ENCODE measurements at places on chromosomes 13 and 19. TPM values are rescaled to one million over a fixed set of nuclear protein-coding genes. Genes with fewer than 3 reads are reported as not detected.
A peak's percentile ranks its signal among the peaks of the same experiment; 100 is the strongest.

GRCh38 chr13:108494991-108495645, 134.3 kb upstream of the MYO16 start:
- no peak for DNase-seq

DNA sequence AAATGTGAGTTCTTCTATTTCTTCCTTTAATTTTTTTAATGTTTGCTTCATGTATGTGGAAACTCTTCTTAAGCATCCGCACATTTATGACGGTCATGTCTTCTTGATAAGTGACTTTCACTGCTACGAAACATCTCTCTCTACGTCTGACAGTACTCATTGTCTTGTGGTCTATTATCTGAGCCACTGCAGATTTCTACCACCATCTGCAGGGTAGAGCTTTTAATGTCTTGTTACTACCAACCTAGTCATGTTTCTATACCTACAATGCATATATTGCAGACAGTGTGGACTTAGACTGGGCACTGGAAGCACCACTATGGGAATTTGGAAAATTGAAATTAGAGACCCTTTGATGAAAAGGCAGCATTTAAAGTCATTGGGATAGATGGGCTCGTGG, 75.4 kb upstream of the ARHGEF7 start:
- DNase-seq: no peak

DNA sequence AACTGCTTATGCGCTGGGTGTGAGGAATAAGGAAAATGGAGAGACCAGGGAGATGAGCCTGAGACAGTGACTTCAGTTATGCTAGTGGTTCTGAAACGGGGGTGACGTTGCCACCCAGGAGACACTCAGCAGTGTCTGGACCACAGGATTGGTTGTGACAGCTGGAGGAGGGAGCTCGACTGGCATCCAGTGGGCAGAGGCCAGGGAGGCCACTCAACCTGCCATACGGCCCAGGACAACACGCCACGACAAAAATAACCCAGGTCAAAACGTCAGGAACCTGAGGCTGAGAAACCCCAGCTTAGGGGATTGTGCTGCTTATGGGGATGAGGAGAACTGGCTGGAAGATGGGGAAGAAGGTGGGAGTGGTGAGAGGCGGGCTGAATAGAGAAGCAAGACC, 10.4 kb downstream of the ZSCAN5A start:
- DNase-seq: no peak

Gene CD37
- 5.9 TPM for polyA plus RNA-seq

Gene ZNF98
- polyA plus RNA-seq: 1.2 TPM

Gene CDADC1
- polyA plus RNA-seq: 9.2 TPM

GRCh38 chr19:49104229-49104864, 9.8 kb upstream of the LIN7B start:
- no peak for DNase-seq

- DNase-seq: no peak
Measured at GRCh38 chr13:78323848-78324247, 279.5 kb downstream of the POU4F1 start.

DNA sequence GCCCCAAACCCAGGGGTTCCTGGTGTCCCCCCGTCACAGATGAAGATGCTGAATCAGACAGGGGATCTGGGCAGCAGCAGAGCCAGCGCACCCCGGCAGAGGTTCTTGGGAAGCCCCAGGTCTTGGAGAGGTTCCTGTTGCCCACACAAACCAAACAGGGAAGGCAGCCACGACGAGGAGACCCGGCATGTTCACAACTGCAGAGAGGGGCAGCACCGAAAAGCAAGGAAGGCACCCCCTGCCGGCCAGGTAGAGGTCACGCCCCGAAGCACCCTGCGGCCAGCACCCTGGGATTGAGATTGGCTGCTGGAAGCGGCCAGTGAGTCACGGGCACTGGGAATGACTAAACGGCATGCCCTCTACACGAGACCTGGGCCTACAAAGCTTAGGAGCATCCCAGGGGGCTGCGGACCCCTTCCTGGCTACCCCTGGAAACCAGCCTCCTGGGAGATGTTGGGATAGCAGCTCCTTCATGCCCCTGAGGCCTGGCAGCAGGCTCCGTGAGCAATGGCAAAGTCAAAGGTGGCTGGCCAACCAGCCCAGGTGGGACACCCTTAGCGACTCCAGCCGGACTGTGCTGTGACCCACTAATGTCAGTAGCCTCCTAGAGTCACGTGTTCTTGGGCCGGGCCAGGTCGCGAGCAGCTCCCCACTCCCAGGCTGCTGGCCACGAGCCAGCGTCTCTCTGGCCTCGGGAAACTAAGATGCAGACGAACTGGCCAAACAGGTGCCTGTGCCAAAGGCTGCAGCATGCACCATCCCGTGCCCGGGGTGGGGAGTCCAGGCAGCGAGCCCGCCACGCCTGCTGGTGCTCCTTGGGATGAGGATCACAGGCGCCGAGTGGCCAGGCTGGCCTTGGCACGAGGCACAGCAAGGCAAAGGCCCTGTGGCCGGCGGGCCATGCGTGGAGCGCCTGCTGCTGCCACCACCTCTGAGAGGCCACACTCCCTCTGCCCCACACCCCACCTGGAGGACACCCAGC, 43.2 kb downstream of the MLLT1 start:
- DNase-seq: no peak

Gene CEACAM5
- 18.8 TPM for polyA plus RNA-seq

- no peak for DNase-seq
Measured at GRCh38 chr19:54452626-54453025, 3.6 kb downstream of the LENG8 start.

GRCh38 chr13:61183670-61184069, 232.0 kb downstream of the PCDH20 start:
- DNase-seq: no peak

GRCh38 chr19:58350871-58351557, 2.3 kb downstream of the A1BG start:
- DNase-seq: no peak

Gene MBD3L2
- 0.33 TPM for polyA plus RNA-seq

Gene NHLRC3
- 80.7 TPM for polyA plus RNA-seq

Gene ZNF763
- polyA plus RNA-seq: 4.4 TPM

GRCh38 chr19:13132471-13133180, 14.6 kb downstream of the NACC1 start:
- DNase-seq: no peak

DNA sequence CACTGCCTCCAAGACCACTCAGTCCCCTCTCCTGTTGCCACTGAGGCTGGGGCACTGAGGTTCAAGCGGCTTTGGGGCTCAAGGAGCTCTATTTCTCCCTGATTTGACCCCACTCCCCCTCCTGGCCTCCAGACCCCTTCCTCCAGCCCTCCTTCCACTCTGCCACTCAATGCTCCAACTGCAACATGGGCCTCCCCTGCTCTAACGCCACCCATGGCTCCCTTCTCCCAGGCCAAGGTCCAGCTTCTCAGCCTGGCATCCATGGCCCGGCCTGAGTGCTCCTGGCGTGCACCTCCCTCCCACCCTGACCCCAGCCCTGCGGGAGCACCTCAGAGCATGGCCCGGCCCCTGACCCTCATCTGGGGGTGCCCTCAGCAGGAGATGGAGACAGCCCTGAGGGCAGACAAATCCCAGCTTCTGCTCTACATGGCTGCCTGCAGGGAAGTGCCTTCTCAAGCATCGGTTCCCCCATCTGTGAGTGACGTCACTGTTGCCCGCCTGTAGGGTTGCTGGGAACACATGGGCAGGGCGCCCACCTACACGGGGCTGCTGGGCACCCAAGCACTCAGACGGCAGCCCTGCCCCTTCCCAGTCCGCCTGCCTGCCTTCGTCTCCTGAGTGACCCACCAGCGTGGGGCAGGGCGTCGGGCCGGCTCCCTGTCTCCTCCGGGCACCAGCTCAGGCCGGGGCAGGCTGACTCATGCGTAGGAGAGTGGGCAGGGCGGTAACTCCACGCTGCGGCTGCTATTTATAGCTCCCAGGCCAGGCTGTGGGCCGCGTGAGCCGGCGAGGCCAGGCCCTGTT, 1.6 kb upstream of the DIRAS1 start:
- DNase-seq: no peak

Gene SIGLEC12
- 5.1 TPM for polyA plus RNA-seq

- DNase-seq: peak; percentile 40
Measured at GRCh38 chr19:41595258-41595889, 19.4 kb downstream of the CEACAM21 start.

- DNase-seq: no peak
Measured at GRCh38 chr19:27776020-27776419, 1436.9 kb downstream of the UQCRFS1 start.

Gene TEX29
- polyA plus RNA-seq: 0.22 TPM

GRCh38 chr13:112641456-112642089, 48.3 kb upstream of the ATP11A start:
- no peak for DNase-seq

Gene MBD3L3
- not detected for polyA plus RNA-seq

- DNase-seq: peak; percentile 12
Measured at GRCh38 chr13:73873940-73874830, 260.0 kb downstream of the KLF12 start.

DNA sequence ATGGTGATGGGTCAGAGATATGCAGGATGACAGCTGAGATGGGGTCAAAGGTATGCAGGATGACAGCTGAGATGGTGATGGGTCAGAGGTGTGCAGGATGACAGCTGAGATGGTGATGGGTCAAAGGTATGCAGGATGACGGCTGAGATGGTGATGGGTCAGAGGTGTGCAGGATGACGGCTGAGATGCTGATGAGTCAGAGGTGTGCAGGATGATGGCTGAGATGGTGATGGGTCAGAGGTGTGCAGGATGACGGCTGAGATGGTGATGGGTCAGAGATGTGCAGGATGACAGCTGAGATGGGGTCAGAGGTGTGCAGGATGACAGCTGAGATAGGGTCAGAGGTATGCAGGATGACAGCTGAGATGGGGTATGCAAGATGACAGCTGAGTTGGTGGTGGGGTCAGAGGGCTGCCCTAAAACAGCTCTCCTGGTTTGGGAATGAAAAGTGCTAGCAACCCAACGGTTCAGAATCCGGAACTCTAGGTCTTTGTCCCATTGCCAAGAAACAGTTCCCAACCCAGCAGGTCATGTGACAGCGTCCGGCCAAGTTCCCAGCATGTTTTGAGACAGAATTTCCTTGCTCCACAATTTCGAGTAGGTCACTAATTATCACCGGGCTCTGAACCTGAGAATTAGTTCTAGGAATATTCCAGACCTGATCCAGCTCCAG, 3.2 kb downstream of the SELENOW start:
- no peak for DNase-seq

Gene KLK14
- 0.12 TPM for polyA plus RNA-seq

Gene OCEL1
- polyA plus RNA-seq: 33.0 TPM

GRCh38 chr13:71866335-71867130, 471 bp downstream of the DACH1 start:
- no peak for DNase-seq

GRCh38 chr19:19043881-19044280, 10.5 kb downstream of the ARMC6 start:
- DNase-seq: no peak

Data from large intestine (tissue), 12 donors.